ENCODE measurements at places on chromosomes 13 and 19.

DNA sequence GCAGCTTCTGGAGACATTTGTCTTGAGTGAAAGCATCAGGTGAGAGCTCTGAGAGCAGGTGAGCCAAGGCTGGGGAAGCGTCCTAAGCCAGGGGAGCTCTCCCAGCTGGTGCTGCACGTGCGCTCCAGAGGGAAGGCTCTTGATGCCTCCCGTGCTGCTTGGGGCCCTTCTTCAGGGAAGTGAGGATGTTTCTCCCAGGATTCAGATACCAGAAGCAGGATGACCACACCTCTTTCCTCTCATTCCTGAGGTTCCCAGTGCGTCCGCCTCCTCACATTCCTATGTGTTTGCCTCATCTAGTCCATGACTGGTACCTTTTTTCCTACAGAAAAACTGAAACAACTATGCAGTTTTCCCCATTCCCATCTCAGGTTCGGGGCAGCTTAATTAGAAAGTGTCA, 231.0 kb upstream of the IRS2 start:
- DNase-seq, result no peak

- DNase-seq, result no peak
Measured at GRCh38 chr13:93412676-93413075, 186.1 kb downstream of the GPC6 start.

- no peak for DNase-seq
Measured at GRCh38 chr13:80039000-80039399, 301.9 kb downstream of the SPRY2 start.

DNA sequence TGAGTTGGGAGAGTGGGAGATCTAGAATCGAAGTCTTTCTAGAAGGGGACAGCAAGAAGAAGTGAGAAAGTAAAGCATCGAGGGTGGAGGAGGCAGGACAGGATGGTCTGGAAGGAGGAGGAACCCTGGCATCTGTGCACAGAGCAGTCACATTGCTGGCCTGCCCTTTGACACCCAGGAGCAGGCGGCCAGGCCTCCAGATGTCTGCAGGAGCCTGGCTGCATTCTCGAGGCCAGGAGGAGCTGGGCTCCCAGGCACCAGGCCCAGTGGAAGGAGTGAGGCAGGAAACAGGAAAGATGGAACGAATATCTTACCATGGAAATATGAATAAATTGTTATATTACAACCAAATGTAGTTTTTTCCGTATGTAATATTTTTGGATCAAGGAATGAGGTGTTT, 27.7 kb upstream of the ARGLU1 start:
- DNase-seq, result no peak

GRCh38 chr19:12676384-12676792, 5.3 kb downstream of the DHPS start:
- peak; percentile 92 for DNase-seq

DNA sequence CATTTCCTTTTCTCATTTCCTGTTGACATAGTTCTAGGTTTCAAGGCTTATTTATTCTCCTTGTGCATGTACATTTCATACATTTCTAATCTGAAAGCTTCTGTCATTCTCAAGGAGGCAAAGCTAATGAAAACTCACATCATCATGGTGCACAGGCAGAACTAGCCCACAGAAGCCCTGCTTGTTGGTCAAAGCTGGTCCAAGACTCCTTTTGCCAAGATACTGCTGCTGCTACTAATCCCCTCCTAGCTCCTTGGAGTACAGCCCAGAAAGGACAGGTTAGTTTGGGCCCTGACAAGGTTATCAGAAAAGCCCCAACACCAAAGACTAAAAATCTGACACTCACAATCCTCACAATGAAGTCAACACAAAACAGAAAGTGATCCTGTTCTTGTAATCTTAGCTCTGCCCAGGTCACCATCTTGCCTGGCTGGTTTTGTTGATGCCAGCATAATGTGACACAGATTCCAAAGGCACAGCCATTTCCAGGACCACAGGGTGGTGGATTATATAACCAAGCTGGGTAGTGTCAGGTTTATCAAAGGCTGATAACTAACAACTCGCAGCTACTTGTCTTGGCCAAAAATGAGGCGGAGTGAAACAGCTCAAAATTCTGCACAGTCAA, 417.4 kb downstream of the NDFIP2 start:
- no peak for DNase-seq

DNA sequence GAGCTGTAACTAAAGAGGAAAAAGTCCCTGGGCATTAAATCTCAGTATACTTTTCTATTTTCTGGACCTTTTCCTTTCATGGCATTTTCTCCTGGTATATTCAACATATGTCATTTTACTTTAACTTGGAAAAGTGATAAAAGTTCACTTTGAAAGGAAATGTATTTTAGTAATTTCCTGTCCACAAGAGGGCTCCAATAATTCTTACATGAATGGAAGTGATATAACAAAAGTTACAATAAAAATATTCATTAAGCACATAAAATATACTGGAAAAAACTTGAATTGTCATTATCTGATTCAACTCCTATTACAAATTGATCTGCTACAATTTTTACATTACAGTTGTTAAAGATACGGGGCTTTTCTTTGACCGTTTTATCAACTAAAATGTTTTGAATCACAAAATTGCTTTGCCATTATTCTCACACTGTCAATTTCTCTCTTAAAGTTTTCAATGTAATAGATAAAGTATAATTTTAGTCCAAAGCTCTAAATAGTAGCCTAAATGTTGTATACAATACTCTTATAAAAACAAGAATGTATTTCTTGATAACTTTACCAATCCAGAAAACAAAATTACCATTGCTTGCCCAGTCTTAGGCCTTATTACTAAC, 4.9 kb downstream of the UBL3 start:
- DNase-seq, result no peak

DNA sequence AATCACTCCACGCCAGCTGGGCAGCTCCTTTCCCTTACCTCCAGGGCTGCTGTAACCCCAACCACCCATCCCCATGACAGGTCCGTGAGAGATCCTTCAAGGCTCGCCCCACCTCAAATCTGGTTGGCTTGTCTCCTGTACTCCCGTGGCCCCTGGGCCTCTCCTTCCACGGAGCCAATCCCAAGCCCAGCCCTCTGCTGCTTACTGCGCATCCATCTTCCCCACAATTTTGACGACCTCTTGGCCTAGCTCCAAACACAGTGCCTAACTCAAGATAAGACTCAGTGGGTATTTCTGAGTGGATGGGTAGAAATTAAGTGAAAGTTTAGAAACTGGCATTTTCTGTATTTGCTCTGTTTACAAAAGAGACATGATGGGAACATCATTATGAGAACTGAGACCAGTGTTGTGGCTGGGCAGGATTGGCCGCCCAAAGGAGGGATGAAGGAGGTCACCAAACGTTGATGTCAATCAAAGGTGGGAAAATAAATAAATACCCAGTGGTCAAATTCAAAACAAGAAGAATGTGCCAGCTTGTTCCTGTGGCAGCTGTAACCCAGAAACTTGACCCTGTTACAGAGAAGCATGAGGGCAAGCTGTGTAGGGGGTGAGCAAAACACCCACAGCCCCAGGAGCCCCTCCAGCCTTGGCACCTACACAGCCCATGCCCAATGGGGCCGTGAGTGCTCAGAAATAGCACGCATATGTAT, 162.2 kb downstream of the ABCC4 start:
- DNase-seq, result no peak

- DNase-seq, result no peak
Measured at GRCh38 chr19:54201172-54201701, 579 bp downstream of the RPS9 start.

Data from stimulated activated CD4-positive, alpha-beta T cell treated with anti-CD3 and anti-CD28 coated beads, Interleukin-4, amount 100 ng/mL, for 24 hours (primary cell).